ENCODE measurements at places on chromosomes 5 and 9. TPM values are rescaled to one million over a fixed set of nuclear protein-coding genes. Genes with fewer than 3 reads are reported as not detected.

TEK gene
- total RNA-seq, result 3.4 TPM

DND1 gene
- total RNA-seq, result 0.13 TPM

FCN1 gene
- not detected for total RNA-seq

PSIP1 gene
- 36.5 TPM for total RNA-seq

PAX5 gene
- total RNA-seq, result not detected

GALNT12 gene
- total RNA-seq, result 12.9 TPM

PCDHB9 gene
- total RNA-seq, result 0.44 TPM

NMUR2 gene
- not detected for total RNA-seq

TAF11L12 gene
- total RNA-seq, result not detected

ANP32B gene
- total RNA-seq, result 11.8 TPM
